ENCODE measurements at places on chromosomes 7 and 10.

GRCh38 chr7:36208997-36209813 is 56.2 kb downstream of the EEPD1 start:
- ATAC-seq: peak; percentile 73

DNA sequence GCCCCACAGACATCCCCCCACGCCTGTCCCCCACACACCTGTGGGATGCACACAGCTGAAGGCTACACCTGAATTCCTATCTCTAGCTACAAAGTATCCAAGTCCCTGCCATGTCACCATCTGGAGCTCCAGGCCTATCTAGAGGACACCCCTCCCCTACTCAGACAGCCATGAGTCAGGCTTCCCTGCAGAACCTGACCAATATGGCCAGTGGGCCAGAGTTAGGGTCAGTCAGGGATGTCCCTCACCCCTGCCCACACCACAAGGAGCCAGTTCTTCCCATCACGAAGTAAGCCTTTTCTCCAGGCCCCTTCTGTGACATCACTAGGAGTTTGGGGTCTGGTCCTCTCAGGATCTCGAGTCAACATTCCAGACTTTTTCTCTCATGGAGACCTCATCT is 10.6 kb upstream of the SLC18A3 start:
- ATAC-seq: no peak

DNA sequence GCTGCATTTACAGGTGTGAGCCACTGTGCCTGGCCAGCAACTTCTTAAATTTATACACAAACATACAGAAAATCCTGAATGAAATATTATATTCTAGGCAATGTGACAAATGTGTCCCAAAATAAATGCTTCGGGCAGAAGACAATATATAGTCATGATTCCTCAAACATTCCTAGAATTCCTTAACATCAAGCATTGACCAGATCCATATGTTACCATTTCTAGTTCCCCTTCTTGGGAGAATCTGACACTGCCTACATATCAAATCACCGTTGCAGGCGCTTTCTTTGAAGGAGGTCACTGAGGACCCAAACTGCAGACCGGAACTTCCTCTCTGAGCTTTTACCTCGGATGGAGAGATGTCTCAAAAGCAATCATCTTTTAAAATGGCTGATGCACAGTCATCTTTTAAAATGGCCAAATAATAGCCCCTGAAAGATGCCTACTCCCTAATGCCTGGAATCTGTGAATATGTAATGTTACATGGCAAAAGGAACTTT is 323.5 kb downstream of the PHF14 start:
- no peak for ATAC-seq

GRCh38 chr10:107553470-107553869 is 389.0 kb upstream of the SORCS1 start:
- no peak for ATAC-seq

- no peak for ATAC-seq
Observed at GRCh38 chr7:73669288-73669701, 1.7 kb downstream of the VPS37D start.

- no peak for ATAC-seq
Observed at GRCh38 chr7:56063500-56063881, 595 bp upstream of the SUMF2 start.

GRCh38 chr7:28908775-28909174 is 49.4 kb downstream of the TRIL start:
- ATAC-seq: no peak

- no peak for ATAC-seq
Observed at GRCh38 chr7:81684514-81685269, 85.2 kb downstream of the HGF start.

DNA sequence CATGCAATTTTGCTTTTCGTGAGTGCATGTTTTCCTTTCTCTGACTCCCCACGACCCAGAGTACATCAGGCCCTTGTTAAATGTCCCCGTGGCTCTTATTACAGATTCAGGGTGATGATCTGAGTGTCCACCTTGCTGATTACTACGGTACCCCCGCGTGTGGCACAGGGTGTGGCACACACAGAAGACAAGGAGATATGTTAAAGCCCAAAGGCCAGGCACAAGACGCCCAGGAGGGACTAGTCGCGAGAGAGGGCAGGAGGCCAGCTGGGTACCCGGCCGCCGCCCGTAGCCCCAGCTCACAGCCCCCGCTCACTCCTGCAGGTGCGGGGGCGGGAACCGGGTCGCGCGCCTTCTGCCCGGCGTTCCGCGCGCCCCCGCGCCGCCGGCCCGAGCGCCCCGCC is 281 bp upstream of the EXOC6 start:
- no peak for ATAC-seq

DNA sequence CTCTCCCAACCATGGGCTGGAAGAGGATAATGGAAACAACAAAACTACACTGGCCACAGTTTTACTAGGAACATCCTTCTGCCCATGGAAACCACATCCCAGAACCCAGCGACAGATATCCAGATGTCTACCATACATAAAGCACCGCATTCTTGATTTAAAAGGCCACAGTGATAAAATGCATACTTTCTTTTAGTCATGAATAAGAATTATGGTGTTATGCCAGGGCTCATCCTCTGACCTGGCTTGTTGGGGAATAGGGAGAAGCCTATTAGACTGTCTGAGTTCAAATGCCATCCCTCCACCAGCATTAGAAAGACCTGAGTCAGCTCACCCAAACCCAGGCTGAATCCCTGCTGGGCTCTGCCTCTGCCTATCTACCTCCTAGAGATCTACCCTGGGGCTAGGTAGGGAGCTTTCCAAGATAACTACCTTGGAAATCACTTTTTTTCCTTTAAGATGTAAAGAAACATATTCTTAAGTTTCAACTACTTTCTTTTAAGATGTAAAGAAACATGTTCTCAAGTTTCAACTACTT is 5.2 kb downstream of the ABCA13 start:
- ATAC-seq: no peak

- ATAC-seq: no peak
Observed at GRCh38 chr7:128872394-128872824, 9.8 kb downstream of the ATP6V1F start.

DNA sequence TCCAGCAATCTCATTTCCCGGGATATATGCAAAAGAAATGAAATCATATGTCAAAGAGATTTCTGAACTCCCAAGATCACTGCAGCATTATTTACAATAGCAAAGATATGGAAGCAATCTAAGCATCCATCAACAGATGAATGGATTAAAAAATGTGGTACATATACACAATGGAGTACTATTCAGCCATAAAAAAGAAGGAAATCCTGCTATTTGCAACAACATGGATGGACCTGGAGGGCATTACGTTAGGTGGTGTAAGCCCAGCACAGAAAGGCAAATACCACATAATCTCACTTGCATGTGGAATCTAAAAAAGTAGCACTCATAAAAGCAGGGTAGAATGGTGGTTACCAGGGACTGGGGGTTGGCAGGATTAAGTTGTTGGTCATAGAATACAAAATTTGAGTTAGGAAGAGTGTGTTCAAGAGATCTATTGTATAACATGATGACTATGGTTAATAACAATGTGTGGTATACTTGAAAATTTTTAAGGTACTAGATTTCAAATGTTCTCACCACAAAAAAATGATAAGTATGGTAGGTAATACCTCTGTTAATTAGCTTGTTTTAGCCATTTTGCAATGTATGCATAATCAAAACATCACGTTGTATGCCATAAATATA is 32.9 kb upstream of the EIF5AL1 start:
- no peak for ATAC-seq

- ATAC-seq: no peak
Observed at GRCh38 chr10:108452533-108452932, 1288.0 kb upstream of the SORCS1 start.

DNA sequence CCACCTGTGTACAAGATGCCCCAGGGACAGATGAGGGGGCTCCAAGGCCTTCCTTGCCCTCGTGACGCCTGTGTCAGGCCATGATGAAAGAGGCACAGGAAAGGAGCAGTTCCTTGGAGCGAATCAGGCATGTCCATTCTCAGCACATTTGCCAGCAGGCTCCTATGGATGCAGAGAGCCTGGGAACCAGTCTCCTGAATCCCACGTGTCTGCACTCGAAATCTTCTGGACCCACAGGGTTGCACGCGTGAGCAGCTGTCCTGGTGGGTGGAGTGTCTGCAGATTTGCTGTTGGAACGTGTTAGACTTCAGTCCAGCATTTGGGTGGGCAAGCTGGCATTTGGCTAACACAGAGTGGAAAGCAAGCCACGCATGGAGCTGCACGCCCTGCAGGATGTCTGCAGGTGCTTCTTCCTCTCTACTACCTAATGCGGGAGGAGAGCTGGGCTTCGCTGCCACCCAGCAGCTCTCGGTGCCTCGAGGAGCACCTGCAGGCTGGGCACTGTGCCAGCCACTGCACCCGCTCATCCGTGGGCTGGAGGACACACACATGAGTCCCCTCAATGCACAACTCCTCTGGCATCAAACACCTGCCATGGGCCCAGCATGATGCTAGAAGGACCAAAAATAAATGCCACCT is 140.7 kb downstream of the PAXIP1 start:
- ATAC-seq: no peak

- no peak for ATAC-seq
Observed at GRCh38 chr7:43944286-43944685, 18.1 kb downstream of the UBE2D4 start.

- ATAC-seq: no peak
Observed at GRCh38 chr10:102519246-102519825, 15.6 kb downstream of the SUFU start.

DNA sequence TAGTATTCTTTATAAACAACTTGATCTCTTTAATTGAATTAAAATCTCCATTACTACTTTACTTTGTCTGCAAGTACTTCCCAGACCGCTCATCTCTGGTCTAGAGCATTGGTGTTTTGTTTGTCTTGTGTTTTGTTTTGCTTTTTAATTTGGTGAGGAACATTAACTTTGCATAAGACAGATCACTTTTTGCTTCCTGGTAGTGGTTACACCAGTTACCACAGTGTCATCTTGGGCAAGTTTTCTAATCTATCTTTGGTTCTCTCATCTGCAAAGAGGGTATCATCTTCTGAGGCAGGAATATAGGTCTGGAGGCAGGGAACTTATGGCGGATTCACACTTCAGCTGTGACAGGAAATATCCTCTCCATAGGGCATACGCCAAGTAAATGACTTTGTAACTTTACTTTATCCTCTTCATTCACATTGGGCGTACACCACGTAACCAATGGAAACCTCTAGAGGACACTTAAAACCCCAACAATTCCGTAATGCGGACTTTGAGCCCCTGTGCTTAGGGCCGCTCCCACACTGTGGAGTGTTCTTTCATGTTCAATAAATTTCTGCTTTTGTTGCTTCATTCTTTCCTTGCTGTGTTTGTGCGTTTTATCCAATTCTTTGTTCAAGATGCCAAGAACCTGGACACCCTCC is 83.2 kb upstream of the JAZF1 start:
- no peak for ATAC-seq

DNA sequence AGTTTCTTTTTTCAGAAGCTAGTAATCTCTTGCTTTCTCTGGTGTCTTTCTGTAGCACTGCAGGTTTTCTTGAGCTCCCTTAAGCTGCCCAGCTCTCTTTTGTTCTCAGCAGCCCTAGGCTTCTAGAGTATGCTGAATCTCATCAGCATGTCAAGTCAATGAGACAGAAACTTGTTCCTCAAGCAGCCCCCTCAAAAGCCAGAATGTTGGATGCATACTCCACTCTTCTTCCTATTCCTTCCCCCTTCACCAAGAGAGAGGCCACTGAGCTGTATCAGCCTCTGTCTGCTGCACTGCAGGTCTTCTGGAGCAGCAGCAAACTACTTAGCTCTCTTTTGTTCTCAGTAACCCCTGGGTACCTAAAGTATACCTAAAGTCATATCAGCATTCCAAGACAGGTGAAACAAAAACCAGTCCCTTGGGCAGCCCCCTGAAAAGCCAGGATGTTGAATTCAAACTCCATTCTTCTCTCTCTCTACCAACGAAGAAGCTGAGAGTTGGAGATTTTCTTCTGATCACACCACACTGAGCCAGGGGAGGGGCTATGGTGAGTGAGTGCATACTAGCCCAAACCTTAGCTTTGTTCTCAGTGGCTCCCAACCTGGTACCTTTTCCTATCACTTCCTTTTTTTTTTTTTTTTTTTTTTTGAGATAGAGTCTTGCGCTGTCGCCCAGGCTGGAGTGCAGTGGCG is 73.3 kb upstream of the WAC start:
- no peak for ATAC-seq

GRCh38 chr10:75726522-75727483 is 295.4 kb downstream of the LRMDA start:
- no peak for ATAC-seq

DNA sequence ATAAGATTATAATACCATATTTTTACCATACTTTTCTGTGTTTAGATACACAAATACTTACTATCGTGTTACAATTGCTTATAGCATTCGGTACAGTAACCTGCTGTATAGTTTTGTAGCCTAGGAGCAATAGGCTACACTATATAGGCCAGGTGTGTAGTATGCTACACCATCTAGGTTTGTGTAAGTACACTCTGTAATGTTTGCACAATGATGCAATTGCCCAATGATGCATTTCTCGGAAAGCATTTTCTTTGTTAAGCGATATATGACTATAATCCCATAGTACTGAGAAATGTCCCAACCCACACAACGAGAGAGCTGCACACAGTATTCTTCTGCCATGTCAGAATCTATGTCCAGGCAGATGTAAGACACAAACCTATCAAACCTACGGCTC is 160.0 kb downstream of the NEBL start:
- no peak for ATAC-seq

DNA sequence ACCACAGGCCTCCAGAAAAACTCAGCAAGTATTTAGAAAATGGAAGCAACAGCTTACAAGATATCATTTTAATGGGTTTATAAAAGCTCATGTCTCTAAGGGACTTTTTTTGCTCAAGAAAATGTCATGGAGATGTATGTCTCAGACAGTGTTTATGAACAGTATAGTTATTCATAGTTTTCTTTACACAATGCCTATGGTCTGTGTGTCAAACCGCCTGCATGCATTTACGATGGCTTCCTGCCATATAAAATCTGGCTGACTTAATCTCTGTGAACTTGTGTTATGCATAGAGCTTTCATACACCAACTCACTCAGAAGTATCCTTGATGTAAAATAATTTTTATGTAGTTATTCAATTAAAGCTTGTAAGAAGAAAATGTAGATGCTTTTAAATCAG is 1314.2 kb upstream of the LRRTM3 start:
- no peak for ATAC-seq

- ATAC-seq: no peak
Observed at GRCh38 chr10:24912215-24912614, 40.2 kb downstream of the PRTFDC1 start.
